Urothelium cell line (cell line): ENCODE measurements at places on chromosomes 11 and 22.

- DNase-seq: peak; percentile 78
Measured at GRCh38 chr22:27419473-27419872, 382.1 kb downstream of the MN1 start.

DNA sequence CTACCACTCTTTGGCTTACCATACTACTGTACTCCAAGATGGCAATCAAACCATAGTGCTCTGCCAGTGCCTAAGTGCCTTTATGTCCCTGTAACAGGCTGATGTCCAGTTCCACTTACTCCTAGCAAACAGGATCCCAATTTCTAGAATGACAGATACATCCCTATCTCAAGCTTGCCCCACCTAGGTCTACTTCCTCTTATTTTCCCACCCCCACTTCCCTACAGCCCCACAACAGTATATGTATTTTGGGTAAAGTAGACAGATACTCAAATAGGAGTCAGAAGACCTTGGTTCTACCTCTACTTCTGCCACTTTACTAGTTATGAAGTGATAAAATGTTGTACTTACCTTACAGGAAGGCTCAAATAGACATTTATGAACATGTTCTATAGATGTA lies 24.1 kb downstream of the SIK3 start:
- no peak for DNase-seq

- no peak for DNase-seq
Measured at GRCh38 chr11:47979378-47980087, 826 bp upstream of the PTPRJ start.

- no peak for DNase-seq
Measured at GRCh38 chr22:49517211-49517610, 310.5 kb downstream of the BRD1 start.

- DNase-seq: no peak
Measured at GRCh38 chr11:78295347-78295746, 106.6 kb downstream of the USP35 start.

GRCh38 chr22:20203552-20204201 lies 52.8 kb upstream of the CCDC188 start:
- DNase-seq: peak; percentile 75

DNA sequence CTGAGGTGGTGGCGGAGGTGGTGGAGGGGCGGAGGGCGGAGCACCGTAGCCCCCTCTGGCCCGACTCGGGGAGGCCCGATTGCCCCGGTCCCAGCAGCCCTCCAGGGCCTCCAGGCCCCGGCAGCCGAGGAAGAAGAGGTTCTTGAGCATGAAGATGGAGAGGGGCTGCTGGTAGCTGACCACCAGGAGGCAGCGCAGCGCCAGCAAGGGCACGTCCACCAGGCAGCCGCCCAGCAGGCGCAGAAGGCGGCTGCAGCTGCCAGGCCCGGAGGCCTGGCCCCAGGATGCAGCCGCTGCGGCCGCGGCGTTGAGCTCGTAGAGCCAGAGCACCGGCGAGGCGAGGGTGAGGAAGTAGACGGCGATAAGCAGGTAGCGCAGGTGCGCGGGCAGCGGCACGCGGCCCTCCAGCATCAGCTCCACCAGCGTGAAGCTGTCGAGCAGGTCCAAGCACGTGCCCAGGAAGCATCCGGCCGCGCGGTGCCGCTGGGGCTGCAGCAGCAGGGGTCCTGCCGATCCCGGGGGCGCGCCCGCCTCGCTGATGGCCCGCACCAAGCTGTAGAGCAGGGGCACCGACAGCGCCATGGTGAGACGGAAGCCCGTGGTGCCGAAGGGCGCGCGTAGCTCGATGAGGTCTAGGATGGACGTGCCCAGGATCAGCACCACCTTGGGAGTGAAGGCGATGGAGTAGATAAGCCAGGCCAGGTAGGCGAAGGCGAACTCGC lies 1.5 kb downstream of the TMEM121B start:
- DNase-seq: no peak

DNA sequence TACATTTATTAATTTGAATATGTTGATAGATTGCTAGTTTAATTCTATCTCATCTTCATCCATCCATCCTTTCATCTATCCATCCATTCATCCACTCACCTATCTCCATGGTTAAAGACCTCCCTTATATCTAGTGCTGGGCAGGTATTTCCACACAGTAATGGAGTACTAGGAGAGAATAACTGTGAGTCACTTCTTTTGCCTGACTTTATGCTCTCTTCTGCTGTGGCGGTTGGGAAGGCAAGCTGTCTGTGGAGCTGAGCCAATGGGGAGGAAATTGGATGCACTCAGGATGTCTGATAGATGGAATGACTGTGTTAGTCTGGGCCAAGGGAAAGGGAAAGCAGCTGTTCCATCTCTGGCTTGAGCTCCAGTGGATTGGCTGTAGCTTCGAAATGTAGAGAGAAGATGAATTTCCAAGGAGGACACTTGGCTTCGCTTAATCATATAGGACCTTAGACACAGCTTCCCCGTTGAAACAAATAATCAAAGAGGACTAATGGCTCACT lies 60.3 kb downstream of the NELL1 start:
- DNase-seq: no peak

- no peak for DNase-seq
Measured at GRCh38 chr11:83933008-83933407, 646.8 kb upstream of the CCDC90B start.

GRCh38 chr11:829847-830294 lies 2.2 kb downstream of the CRACR2B start:
- no peak for DNase-seq

DNA sequence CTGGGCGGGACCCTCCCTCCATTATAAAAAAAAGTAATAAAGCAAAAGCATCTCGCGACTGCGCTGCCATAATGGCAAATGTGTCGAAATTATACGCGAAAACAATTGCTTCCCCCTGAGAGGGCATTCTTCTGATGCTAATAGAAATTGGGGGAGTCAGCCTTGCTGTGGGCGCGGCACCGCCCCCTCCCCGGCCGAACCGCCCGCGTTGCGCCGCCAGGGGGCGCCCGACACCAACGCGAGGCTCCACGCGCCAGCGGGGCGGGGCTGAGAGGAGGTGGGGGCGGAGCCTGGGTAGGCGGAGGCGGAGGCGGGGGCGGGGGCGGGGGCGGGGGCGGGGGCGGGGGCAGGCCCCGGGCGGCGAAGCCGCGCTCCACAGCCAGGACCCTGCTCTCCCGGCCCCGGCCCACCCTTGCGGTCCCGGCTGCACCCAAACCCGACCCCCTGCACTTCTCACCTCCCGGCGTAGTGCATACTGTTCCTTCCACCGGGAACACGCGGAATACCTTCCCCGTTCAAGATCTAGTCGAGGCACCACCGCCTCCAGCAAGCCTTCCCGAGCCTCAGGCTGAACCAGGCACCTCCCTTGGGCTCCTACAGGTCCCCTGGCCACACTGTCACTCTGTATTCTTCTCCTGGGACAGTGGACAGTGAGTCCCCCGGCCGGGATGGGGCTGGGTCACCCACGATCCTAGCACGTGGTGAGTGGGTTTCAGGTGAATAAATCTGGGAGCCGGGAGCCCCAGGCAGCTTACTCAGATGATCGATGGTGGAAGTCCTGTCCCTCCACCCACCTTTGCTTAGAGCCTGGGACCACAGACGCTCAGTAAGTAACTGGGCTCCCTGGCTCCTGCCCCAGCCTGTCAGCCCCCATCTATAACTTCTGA lies 15.5 kb upstream of the UPK3A start:
- DNase-seq: peak; percentile 93

- DNase-seq: peak; percentile 28
Measured at GRCh38 chr11:18012122-18012905, 533 bp downstream of the SERGEF start.
